Occipital lobe (tissue), 3 donors: ENCODE measurements at places on chromosomes 16 and 17. TPM values are rescaled to one million over a fixed set of nuclear protein-coding genes. Genes with fewer than 3 reads are reported as not detected.

DNA sequence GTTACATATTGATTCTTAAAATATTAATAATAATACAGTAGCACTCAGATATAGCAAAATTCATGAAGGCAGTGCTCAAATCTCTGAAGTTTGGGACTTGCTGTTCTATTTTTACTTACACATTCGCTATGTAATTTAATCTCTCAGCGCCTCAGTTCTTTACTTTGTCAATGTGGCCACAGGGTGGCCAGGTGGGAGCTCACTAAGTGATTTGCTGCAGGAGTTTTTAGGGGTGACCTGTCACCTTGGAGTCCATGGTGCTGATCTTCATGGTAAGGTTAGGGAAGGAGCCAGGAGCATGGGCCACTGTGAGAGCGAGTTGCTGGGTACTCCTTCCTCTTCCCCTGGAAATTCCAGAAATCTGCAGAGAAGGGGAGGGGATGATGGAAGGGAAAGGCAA lies 28.1 kb downstream of the VWA3A start:
- DNase-seq, result no peak

DNA sequence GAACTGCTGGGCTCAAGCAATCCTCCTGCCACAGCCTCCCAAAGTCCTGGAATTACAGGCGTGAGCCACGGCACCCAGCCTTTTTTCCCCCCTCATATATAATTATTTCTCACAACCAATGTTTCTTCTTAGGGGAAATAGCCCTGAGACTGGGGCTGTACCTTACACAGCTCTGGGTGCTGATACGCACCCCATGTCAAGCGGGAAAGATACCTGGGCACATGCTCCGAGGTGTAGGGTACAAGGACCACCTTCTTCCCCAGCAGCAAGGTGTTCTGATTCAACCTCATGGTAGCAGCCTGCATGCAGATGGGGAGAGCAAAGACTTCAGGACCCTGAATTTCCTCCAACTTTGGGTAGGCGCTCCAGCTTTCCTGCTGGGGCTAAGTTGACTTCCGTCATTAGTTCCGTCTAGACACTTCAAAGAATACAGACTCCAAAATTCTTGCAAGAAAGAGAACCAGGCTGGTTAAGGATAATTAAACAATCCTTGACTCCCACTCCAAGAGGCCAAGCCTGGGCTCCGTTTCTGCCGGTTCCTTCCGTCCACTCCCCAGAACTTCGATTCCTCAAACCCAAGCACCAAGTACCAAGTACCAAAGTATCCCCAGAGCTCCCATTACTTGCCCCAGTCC lies 619 bp downstream of the NAT9 start:
- DNase-seq, result no peak

DNA sequence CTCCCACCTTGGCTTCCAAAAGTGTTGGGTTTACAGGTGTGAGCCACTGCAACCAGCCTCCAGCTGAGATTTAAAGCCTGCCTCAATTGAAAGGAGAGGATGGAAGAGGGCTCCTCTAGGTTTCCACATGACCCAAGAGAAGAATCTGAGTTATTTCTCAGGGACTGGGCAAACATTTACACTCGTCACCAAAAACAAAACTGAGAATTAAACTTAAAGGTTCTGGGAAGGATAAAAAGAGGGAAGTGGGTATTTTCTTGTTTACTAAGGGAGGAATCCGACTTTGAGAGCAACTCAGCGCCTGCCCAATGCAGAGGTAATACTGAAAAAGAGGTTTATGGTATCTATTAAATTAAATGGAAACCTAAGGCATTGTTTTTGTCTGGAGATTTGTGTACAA lies 13.3 kb downstream of the HOXB1 start:
- DNase-seq, result no peak

Gene SHISA9
- 14.7 TPM for total RNA-seq

- no peak for DNase-seq
Measured at GRCh38 chr16:85033171-85033570, 5.6 kb downstream of the KIAA0513 start.

GRCh38 chr17:39719563-39720355 lies 10.6 kb downstream of the MIEN1 start:
- no peak for DNase-seq

Gene RAB11FIP4
- total RNA-seq, result 54.4 TPM

- no peak for DNase-seq
Measured at GRCh38 chr17:19004421-19005136, at the start of gene FAM83G. Gene FAM83G (minus strand): TSS chr17:19004764. CDS start chr17:19004041, 723 bp downstream.

Gene NAE1
- total RNA-seq, result 113 TPM

Gene CSH2
- not detected for total RNA-seq

GRCh38 chr16:87274794-87275193 lies 42.4 kb downstream of the C16orf95 start:
- no peak for DNase-seq

GRCh38 chr17:57747221-57748017 lies 2.3 kb upstream of the CCDC182 start:
- peak; percentile 5 for DNase-seq

Gene ABCC12
- 1.2 TPM for total RNA-seq

DNA sequence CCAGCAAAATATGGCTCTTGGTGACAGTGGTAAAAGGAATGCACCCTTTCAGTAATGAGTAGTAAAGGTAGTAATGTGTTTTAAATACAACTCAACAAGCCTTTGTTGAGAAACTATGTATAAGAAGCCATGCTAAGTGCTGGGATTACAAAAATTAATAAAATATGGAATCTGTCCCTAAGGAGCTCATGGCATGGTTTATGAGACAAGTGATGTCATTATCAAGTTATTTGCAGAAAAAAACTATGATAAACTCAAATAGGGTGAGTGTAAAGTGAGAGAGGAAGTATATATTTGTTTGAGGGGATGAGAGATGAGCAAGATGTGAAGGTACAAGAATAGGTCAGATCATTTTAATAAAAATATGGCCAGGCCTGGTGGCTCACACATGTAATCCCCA lies 76.9 kb downstream of the NF1 start:
- no peak for DNase-seq

Gene PRSS33
- total RNA-seq, result not detected

DNA sequence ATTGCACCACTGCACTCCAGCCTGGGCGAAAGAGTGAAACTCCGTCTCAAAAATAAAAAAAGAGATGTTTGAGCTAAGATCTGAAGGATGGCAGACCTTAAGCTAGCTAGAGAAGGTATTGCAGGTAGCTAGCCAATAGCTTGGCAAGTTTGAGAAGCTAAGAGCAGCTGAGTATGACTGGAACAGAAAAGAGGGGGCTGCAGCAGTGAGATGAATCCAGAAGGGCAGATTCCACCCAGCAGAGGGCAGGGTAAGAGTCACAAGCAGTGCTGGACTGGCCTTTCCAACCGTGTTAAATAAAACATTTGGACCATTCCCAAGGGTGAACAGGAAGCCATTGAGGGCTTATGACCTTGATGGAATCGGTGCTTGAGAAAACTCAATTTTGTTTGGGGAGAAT lies 5.7 kb upstream of the PHAF1 start:
- no peak for DNase-seq

DNA sequence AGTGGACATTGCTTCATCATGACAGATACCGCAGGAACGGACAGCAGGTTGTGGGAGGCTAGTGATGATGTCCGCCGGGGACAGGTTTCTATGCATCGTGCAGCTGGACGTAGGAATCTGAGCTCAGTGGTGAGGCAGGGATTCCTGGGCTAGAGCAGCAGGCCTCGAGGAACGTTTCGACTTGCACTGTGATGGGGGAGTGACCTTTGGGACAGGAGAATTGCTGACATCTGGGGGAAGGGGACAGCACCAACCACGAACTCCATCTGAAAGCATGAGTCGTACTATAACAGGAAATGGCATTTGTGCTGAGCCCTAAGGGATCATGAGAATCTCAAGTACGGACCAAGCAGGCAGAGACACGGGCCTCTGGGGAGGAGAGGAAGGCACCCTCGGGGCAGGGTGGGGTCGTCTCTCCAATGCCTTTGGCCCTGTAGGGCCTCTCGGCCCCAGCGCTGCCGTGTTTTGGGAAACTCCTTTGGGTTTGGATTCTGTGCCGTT lies 65.8 kb upstream of the ENDOV start:
- DNase-seq, result no peak

DNA sequence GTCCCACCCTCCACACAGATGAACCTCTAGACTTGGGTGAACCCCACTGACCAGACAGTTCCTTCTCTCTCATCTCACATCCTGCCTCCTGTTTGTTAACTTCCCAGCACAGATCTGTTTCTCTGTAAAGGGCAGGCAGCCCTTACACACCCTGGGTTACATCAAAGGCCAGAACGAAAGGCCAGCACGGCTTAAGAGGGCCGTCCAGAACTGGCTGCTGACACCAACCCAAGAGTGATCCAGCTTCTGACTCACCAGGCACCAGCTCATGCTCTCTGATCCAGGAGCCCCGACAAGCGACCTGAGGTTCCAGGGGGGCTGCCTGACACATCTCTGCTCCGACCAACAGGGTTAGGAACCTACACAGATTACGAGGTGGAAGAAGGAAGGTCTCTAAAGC lies 86.9 kb downstream of the MRM3 start:
- no peak for DNase-seq

DNA sequence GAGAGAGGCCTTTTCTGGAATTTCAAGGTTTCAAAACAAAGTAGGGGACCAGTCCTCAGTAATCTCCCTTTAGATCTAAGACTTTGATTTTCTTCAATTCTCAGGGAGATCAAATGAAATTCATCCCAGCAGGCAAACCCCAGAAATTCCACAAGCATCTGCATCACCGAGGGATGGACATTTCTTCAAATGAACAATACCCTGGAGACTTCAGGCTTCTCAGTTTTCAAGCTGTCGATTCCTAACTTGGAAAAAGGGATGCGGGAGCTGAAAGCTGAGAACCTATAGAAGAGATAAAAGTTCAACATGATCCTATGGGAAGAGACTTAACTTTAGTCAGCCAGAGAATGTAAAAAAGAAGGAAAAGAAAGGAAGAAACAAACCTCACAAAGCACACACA lies 296.9 kb upstream of the CDH5 start:
- no peak for DNase-seq

- peak; percentile 70 for DNase-seq
Measured at GRCh38 chr16:31010585-31011325, at the start of gene STX1B. Gene STX1B (minus strand): TSS chr16:31010638. CDS start chr16:31010396, 242 bp downstream.

Gene CCDC154
- total RNA-seq, result 0.16 TPM

Gene CFAP52
- total RNA-seq, result 2.2 TPM

DNA sequence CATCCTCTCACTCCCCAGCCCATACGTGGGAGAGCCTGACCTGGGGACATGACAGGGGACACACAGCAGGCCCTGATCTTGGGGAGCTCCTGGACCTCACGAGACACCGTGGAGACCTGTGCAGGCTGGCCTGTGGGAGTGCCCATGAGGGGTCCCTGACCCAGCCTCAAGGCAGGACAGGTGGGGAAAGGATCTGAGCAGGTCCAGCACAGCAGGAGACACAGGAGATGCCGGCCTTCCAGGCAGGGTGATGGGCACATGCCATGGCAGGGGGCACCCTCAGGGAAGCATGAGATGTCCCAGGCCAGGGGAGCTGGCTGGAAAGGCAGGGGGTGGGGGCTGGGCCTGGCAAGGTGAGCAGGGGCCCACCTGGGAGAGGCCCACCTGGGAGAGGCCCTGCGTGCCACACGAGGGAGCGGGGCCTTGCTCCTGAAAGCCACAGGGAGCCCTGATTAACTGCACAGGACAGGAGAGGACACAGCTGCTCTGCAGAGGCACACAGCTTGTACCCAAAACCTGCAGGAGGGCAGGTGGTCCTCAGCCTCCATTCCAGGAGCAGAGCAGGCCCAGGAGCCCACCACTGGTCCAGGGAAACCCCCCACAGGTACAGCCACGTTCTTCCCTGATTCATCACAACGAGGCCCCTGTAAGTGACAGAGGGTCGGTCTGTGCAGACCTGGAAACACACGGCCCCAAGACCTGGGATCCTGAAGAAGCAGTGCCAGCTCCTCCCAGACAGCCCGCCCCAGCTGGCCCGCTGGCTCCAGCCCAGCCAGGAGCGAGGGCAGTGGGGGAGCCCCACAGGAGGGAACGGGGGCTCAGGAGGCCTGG lies 26.6 kb upstream of the KRT17 start:
- DNase-seq, result no peak

DNA sequence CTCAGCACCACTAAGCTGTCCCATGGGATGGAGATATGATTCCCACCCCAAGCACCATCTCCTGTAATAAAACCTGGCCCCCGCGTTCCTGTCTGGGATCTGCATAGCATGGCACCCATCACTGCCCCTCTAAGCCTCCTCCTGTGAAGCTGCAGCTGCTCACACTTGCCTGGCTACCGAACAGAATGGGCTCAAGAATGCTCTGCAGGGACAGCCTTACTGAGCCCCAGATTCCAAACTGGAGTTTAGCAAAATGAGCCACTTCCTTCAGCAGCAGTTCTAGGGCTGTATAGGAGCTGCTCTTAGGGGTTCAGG lies 256.1 kb downstream of the CPPED1 start:
- no peak for DNase-seq

GRCh38 chr16:27748868-27749546 lies 199.1 kb downstream of the KATNIP start:
- DNase-seq, result no peak
